ENCODE measurements at places on chromosomes 6 and 20. TPM values are rescaled to one million over a fixed set of nuclear protein-coding genes. Genes with fewer than 3 reads are reported as not detected.

- no peak for DNase-seq
Observed at GRCh38 chr6:24426729-24427446, 24.2 kb downstream of the MRS2 start.

- DNase-seq = no peak
Observed at GRCh38 chr20:137668-138490, 4.5 kb upstream of the DEFB126 start.

GRCh38 chr6:139904568-139904967 is 530.1 kb upstream of the CITED2 start:
- DNase-seq = no peak

GRCh38 chr6:24125980-24126379 is at the start of gene NRSN1:
Gene NRSN1, plus strand, starts transcription at chr6:24126215. Its CDS starts 8,113 bp downstream, at chr6:24134328.
- DNase-seq = no peak

GRCh38 chr20:35568645-35569044 is 26.8 kb downstream of the ERGIC3 start:
- no peak for DNase-seq

GRCh38 chr6:24799541-24799915 is 811 bp upstream of the ARMH2 start:
- DNase-seq = no peak

DNA sequence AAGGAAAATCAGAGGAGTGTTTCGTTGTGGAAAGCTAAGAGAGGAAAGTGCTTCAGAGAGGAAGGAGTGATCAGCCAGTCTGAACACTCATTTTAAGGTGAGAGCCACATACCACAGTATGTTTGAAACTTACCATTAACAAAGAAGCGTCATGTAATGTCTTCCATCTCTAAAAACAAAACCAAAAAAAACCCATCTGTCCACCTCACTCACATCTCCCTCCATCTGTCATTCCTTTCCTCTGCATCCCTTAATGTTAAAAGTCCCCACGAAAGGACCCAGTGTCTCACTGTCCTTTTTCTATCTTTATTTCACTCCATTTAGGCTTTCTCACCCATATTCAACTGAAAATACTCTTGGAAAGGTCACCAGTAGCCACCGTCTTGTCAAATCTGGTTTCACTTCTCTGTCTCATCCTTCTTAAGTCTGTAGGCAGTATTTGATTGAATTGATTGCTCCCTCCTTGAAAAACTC is 59.4 kb upstream of the GNRH2 start:
- DNase-seq = no peak

GRCh38 chr6:42010185-42010891 is 40.0 kb upstream of the TAF8 start:
- no peak for DNase-seq

DNA sequence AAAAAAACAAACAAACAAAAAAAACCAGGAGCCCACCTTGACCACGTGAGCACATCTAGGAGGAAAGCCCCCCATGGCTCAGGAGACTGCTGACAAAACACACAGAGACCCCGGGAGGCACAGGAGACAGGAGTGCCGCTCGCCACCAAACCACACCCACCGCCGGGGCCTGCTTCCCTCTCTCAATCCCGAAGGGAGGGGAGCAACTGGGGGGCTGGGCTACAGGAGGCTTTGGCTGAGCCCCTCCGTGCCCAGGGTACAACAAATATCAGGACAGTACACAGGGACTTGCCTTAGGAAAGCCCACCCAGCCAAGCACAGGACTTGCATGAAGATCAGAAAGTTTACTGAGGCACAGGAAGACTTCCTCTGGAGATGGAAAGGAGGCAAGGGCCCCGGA is 102.5 kb downstream of the TAF4 start:
- no peak for DNase-seq

DNA sequence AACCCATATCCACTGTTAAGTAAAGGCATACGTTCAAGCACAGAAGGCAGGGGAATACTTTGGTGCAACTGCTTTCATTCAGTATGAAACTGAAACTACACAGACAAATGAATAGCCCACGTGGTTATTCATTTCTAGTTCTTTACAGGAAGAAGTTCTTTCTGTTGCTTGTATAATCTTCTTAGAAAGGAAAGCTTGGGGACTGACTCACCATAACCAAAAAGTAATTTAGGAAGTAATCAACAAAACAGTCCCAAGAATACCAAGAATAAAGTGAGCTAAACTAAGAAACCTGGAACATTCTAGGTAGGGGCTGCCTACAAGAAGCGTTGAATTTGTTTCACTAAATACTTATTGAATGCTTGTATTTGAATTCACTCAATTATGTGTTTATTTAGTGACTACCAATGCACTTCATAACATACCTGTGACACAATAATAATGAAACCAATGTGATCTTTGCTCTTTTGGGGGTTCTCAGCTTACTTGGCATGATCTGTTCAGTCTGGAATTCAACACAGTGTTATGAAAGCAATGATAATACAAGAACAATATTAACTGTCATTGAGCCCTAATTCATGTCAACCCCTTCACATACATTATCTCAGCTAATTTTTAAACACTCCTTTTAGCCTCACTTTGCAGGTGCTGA is 25.1 kb upstream of the KIAA0408 start:
- DNase-seq = peak; percentile 41

DNA sequence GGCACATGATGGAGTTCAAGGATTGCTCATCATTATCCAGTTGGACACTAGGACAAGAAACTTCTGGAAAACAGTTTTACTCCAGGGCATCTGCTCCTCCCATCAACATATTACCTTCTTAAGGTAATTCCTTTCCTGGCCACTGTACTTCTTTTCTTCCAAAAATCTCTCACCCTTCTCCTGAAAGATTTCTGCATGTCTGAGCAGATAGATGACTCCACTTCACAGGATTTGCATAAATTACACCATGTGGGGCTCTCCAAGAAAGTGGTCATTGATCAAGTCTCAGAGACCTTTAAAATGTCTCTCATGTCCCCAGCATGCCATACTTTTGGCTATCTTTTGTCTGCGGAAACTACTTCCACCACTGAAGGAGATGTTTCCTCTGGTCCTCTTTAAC is 103.2 kb upstream of the TNFAIP3 start:
- no peak for DNase-seq

- DNase-seq = no peak
Observed at GRCh38 chr6:105431226-105431625, 28.3 kb upstream of the PREP start.

- no peak for DNase-seq
Observed at GRCh38 chr6:166393535-166393823, 10.7 kb upstream of the MPC1 start.

DNA sequence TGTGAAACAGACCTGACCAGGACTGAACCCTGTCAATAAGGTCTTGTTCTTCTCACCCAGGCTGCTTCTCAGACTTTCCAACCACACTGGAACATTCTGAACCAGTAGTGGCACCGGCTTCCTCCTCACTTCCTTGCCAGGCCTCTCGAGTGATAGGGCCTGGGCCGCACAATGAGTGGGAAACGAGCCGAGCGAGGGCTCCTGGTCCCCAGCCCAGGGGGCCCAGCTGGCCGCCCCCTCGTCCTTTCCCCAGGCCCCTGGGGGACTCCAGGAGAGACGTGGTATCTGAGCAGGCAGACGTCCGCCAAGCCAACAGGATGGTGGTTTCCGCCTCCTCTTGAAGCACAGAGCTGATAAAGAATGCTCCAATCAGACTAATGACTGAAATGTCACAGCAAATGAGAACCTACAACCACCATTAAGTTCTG is 117.9 kb downstream of the GMDS start:
- DNase-seq = peak; percentile 34

DNA sequence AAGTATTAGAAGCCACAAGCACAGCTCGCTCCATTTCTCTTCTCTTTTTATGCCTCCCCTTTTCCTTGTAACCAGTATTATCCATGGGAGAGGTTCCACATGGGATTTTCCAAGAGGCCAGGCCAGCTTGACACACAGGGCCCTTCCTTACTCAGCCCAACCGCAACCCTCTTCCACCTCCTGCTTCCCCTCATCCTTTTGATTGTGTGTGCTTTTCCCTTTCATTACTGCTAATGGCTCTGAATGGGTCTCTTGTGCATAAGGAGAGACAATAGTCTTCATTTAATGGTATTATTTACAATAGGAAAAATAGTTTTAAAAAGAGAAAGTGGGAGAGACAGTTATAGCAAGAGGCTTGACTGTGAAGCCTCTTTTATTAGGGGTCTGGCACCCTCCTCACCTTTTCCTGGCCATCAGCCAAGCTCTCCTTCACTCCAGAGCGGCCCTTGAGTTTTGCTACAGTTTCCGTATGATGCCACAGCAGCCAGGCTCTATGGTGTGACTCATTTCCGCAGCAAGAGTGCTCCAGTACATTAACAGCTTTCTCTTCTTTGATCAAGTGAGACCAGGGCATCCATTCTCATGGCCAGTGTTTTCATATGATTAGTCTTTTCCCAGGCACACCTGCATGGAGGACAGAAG is 579.5 kb downstream of the TFAP2B start:
- no peak for DNase-seq

DNA sequence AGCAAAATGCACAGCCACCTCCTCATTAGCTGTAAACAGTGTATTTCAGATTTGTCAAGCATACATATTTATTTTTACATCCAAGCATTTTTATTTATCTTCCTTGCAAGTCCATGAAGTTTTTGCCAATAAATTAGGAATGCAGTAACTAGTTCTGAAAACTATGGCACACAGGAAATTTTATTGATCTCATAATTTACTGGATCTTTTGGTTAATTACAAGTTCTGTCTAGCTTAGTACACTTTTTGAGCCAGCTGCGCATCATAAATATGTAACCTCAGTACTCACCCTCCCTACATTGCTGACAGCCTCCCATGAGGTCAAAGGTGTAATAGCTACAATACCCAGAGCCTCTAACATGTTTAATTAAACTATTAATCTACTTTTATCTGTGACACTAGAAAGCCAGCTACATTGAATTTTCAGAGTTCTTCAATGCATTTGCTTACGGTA is 898.2 kb downstream of the KIF16B start:
- DNase-seq = no peak

GRCh38 chr20:1539816-1540419 is 17.6 kb downstream of the SIRPD start:
- DNase-seq = no peak

DNA sequence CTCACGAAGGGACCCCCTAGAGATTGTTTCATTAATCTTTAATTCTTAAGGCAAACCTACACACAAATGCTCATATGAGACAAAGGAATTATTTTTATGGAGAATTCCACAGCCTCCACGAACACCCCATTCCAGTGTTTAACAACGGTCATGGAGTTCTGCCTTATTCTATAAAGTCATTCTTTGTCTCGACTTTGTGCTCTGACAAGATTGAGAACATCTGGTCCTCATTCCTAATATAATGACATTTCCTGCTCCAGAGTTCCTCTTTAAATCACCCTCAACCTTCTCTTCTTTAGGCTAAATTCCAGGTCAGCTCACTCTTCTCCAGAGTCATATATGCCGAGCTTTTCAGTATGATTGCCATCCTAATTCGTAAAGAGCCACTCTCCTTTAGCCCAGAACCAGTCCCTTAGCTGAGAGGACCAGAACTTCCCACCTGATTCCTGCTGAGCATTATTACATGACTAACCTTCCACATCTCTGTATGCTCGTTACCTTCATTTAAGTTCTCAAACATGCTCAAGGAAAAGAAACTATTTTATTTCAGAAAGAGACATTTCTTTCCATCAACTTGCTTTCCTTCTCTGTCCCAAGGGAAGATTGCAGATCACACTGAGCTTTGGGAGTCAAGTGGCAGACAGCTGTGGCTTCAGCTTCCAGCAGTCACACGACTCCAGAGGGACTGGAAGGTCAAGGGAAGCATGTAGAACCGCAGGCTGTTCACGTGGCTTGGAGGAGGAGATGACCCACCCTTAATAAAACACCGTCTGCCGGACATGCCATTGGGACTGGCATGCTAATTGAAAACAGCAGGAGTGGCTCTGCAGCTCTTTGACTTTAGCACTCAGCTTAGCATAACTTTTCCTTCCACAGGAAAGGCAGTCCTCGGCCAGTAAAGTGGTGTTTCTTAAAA is 467.1 kb upstream of the HSF2 start:
- DNase-seq = no peak

DNA sequence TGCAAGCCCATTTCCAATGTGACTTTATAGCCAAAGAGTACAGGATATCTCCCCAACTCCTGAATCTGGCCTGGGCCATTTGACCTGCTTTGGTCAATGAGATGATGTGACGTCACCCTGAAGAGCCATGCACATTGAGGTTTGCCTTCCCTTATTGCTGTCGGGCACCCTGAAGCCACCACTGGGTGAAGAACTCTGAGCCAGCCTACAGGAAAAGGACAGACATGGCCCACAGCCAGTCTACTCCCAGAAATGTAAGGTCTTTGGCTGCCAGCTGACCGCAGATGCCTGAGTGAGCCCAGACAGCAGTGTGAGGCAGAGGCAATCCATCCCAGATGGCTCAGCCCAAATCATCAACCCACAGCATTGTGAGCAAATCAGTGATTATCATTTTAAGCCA is 3.7 kb upstream of the SYNDIG1 start:
- DNase-seq = no peak

DNA sequence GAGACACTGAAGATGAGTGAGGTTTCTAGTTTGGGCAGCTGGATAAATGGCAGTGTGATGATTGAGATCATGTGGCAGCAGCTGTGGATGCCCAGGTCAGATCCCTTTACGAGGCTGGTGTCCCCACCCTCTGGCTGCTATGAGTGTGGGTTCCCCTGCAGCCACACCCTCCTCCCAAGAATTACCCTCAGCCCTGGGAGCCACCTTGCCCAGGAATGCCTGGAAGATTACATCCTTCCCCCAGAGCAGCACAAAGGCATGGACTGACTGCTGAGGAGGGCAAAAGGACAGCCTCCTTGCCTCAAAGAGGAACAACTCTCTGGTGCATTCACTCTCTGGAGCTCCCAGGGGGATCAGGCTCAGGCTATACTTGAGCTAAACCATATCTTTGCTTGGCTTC is 15.0 kb upstream of the PKHD1 start:
- DNase-seq = no peak

Gene EDN1
- 0.80 TPM for total RNA-seq

Gene SLA2
- total RNA-seq = 19.9 TPM

Gene TNF
- 34.2 TPM for total RNA-seq

Gene DEFB124
- total RNA-seq = not detected

Gene MCHR2
- not detected for total RNA-seq

Gene TREM1
- total RNA-seq = 1.8 TPM

Gene PDYN
- not detected for total RNA-seq

Gene PPT2
- total RNA-seq = 8.9 TPM

Gene LGSN
- total RNA-seq = not detected

Gene SLC44A4
- total RNA-seq = not detected

Gene PSORS1C2
- not detected for total RNA-seq

Gene CDH26
- total RNA-seq = 1.1 TPM

Gene COQ3
- total RNA-seq = 1.8 TPM

Gene BMP7
- not detected for total RNA-seq

Gene PLN
- not detected for total RNA-seq

Gene RNF39
- total RNA-seq = not detected

Gene ZNF318
- 20.4 TPM for total RNA-seq

Gene CASS4
- total RNA-seq = 39.8 TPM

Data from CD4-positive, alpha-beta T cell (primary cell).